H54 (cell line): ENCODE measurements at places on chromosomes 1 and 21.

DNA sequence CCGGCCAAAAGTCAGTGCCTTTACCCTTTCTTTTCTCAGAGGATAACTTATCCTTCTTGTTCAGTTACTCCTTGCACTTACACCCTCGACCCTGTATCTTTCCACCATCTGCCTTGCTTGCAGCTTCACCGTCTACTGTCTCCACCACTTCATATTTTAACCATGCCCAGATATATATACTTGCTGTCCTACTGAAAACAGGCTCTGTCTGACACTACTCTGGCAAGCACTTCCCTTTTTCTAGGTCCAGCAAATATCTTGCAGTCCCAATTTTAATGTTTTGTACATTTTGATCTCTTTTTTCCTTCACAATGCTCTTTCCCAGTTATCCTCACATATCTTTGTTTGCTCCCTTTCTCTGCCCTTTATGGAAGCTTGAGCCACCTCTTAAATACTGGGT is 308.6 kb downstream of the TPR start:
- no peak for DNase-seq

DNA sequence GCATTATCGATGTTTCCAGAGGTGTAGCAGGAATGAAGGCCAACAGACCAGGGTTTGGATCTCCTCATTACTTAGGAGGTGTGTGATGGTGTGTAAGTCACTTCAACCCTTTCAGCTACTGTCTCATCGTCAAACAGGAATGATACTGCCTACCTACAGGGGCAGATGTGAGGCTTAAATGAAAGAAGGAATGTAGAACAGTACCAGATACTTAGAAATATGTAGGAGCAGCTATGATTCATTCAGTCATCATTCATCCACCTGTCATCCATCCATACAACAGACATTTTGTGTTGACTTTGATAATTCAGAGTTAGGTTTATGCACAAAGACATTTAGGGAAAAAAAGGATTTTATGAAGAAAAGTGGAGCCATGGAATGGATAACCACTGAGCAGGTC is 486.9 kb upstream of the DAB1 start:
- no peak for DNase-seq

DNA sequence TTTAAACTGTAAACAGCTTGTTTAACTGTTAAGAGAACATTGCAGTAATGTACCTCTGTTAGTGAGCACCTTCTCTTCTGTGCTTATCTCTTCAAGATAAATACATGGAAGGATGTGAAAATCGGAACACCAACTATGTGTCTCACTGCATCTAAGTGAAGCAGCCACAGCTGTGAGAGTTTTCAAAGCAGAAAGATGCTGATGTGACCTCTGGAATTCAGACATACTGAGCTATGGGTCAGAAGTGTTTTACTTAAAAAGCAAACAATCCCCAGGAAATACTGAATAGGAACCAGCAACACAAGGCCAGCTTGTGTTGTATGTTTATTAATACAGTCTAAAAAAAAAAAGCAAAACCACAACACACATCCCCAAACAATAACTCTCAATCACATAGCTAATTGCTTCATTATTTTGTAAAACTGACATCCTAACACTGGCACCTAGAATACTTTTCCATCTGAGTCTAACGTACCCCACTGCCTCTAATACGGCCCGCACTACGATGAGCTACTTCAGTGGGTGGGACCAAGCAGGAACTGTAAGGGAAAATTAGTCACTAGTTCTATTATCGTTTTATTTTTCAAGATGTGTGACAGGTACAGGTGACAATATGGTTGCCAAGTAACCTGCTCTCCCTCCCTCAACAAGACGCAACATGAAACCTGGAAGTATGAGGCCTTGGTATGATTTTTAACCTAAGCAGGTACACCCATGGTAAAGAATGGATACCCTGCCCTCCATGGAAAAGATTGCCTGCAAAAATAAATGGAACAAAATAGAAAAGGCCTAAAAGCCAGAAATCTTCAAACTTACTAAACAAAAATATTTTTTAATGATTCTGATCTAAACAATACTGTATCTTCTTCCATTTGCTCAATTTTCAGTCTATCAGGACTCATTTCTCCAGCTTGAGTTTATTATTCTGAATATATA is 13.9 kb downstream of the ERRFI1 start:
- DNase-seq = no peak

GRCh38 chr21:22120616-22121266 is 1122.5 kb downstream of the NCAM2 start:
- no peak for DNase-seq

DNA sequence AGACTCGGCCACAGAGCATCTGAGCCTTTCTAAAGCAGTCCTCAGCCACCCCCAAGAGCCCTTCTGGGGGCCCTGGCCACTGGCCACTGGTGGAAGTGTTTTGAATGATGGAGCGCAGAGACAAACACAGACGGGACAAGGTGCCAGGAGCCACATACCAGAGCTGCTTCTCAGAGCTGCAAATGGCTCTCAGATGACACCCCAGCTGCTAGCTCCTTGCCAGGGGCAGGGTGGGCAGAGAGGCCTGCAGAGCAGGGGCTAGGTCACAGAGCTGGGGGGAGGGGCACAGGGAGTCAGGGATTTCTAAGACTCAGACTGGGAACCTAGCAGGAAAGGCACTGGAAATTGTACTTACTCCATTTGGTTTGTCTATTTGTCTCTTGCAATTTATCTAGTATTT is 30.4 kb downstream of the KCNN3 start:
- DNase-seq = no peak

DNA sequence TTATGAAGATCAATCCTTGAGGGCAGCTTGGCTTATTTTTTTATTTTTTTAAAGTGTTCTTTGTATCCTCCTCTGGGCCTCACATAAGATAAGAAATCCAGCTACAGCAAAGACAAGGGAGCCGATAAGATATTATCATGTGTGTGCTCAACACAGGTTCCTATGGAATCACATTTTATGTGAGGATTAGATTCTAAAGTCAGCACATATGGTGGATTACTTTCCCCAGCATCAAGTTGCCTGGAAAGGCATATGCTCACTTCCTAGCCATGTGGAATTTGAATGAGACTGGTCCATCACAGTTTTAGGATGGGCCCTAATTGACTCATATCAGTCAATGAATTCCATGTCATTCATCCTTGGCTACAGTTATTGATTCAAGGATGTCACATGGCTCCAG is 456.9 kb upstream of the LRRC7 start:
- DNase-seq = no peak

DNA sequence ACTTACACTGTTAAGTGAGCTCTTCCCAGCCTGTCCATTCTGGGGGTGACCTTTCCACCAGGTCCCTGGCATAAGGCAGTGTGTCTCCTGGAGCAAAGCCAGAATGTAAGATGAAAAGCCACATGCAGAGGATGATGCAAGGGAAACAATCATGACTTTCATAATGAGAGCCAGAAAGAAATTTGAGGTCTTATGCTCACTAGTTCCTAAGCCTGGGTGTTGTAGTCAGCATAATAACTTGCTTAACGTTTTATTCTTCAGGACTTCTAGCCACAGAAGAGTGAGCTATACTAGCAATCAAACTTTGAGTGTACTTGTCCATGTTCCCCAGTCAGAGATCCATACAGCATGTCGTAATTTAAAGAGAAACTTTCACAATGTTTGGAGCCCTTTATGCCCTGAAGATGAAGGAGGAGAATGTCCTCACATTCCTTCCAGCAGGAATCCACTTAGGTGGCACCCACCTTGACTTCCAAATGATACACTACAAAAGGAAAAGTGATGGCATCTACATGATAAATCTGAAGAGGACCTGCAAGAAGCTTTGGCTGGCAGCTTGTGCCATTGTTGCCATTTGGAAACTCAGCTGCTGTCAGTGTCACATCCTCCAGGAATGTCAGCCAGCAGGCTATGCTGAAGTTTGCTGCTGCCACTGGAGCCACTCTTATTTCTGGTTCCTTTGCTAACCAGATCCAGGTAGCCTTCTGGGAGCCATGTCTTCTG is 60.5 kb upstream of the FOXD3 start:
- DNase-seq = no peak

DNA sequence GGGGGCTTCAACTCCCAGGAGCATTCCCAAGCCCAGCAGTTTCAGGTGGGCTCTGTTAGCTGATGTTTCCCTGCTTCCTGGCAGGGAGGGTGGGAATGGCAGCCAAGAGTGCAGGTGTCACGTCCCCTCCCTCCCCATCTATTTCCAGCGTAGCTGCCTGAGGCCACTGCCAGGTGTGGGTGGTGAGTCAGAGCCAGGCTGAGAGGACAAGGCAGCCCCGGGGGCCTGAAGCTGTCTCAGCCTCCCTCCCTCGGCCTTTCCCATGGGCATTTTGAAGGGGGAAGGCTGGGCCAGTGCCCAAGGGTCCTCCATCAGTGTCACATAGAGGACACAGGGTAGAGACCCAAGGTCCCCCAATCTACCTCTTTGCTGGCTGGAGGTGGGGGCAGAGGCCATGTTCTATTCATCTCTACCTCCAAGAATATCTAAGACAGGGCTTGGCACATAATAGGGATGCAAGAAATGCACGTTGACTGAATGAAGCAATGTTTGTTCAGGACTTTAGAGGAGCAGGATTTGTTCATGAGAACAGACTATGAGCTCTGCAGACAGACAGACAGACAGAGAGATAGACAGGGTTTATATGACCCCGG is 34.4 kb upstream of the ID3 start:
- peak; percentile 23 for DNase-seq

DNA sequence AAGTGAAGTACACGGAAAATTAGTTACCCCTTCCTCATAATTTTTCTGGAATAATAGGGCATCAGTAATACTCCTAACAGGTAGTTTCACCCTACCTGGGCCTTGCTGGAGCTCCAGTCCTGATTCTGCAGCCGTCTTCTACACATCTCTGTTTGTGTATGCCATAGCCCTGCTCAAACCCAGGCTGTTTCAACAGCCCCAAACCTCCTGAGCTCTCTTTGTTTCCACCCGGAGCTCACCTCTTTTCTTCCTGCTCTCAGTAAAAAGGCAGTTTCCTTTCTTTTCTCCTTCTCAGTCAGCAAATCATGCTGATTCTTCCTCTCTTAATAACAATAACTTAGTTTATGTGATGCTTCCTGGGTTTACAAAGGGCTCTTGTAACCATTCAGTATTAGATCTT is 355.1 kb upstream of the RUNX1 start:
- DNase-seq = no peak

GRCh38 chr1:107817935-107818334 is 147.0 kb downstream of the VAV3 start:
- no peak for DNase-seq

DNA sequence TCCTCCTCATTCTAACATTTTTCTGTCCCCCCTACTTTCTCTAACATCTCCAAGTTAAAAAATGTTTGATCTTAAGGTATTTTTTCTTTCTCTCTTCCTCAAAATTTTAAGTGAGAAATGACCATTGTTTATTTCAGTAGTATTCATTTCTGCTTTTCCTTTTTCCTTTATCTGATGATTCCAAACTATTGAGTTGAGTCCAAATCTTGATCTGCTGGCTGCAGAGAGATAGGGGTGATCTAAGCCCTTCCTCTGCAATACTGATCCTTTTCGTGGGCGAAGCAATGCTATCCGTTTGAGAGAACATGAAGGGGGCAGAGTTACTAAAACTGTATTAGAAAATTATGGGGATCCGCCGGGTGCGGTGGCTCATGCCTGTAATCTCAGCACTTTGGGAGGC is 516 bp upstream of the NMNAT2 start:
- no peak for DNase-seq

DNA sequence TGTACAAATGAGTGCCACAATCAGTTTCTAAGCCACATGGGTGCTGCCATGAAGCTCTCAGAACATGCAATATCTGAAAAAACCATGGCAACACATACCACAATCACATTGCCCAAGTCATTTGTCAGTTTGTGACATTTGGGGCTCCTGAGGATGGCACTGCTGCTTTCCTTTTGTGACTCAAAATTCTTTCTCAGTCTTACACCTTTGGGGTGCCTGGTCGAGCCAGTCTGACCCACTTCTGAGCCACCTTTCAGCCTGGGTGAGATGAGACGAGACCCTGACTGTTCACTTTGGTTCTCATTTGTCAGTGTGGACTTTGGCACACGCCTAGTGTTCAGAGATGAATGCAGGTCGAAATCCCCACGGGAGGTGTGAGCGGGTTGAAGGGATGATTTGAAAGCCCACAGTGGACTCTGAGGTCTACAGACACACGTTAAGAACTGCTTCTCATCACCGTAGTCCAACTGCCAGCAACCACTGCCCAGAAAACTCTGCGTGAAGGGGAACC is 8.0 kb downstream of the BATF3 start:
- no peak for DNase-seq

GRCh38 chr1:10979483-10979920 is 33.0 kb upstream of the TARDBP start:
- DNase-seq = no peak

DNA sequence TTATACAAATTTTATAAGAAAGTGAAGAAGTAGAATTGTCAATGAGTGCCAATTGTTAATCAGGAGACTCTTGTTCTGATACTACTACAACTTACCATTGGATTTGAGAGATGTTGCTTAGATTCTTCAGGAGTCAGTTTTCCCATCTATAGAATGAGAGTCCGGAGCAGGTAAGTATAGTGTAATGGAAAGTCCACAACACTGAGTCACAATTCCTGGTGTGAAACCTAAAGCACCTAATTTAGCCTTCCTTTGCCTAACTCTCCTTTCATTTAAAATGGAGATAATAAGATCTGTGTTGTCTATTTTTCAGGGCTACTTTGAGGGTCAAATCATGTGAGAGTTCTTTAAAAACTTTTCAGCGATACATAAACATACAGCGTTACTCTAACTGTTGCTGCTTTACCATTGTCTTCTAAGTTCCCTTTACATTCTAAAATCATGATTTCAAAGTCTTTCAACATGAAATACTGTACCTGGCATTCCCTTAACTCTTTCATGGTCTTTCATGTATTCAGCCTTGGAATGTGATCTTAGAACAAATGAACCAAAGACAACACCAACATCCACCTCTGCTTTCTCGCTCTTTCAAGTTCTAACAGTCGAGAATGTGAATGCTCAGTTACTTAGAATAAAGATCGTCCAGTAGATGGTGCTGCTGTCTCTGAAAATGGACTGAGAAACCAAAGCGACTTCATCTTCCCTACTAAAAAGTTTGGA is 90.9 kb downstream of the SLC30A10 start:
- DNase-seq = no peak

GRCh38 chr1:25765136-25765922 is 34.7 kb upstream of the SELENON start:
- DNase-seq = no peak

GRCh38 chr1:8409606-8410005 is 91.7 kb downstream of the SLC45A1 start:
- DNase-seq = no peak

GRCh38 chr1:26858160-26858559 is 4.8 kb upstream of the SFN start:
- no peak for DNase-seq

DNA sequence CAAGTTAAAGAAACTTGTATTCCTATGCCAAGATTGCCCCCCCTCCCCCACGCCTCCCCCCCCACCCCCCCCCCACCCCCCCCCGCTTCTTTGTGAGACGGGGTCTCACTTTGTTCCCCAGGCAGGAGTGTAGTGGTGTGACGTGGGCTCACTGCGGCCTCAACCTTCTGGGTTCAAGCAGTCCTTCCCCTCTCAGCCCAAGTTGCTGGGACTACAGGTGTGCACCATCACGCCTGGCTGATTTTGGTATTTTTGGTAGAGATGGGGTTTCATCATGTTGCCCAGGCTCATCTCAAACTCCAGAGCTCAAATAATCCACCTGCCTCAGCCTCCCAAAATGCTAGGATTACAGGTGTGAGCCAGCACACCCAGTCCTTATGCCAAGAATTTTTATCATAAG is 136.6 kb downstream of the POU2F1 start:
- no peak for DNase-seq
